ENCODE measurements at places on chromosomes 12 and 14. TPM values are rescaled to one million over a fixed set of nuclear protein-coding genes. Genes with fewer than 3 reads are reported as not detected.

- no peak for DNase-seq
- no peaks in the 10 kb centered on the region for H3K36me3 ChIP-seq
- no peak within 1 kb of the TSS for H3K4me3 ChIP-seq
- H3K27ac ChIP-seq, result no peak within 1 kb of the TSS
- peaks cover 2% of the 10 kb centered on the region for H3K27me3 ChIP-seq
- H3K4me1 ChIP-seq, result peaks cover 11% of the 10 kb centered on the region
These were observed at the start of gene GDF3 for GRCh38 chr12:7695566-7696197. Gene GDF3 (minus strand): TSS chr12:7695775. CDS start chr12:7695728, 47 bp downstream.

The RIPK3 gene
- 2.2 TPM for total RNA-seq

The ABCC9 gene
- total RNA-seq, result 1.00 TPM

The KCNJ8 gene
- 3.6 TPM for total RNA-seq
